ENCODE measurements at places on chromosomes 1 and 21. TPM values are rescaled to one million over a fixed set of nuclear protein-coding genes. Genes with fewer than 3 reads are reported as not detected.
A peak's percentile ranks its signal among the peaks of the same experiment; 100 is the strongest.

DNA sequence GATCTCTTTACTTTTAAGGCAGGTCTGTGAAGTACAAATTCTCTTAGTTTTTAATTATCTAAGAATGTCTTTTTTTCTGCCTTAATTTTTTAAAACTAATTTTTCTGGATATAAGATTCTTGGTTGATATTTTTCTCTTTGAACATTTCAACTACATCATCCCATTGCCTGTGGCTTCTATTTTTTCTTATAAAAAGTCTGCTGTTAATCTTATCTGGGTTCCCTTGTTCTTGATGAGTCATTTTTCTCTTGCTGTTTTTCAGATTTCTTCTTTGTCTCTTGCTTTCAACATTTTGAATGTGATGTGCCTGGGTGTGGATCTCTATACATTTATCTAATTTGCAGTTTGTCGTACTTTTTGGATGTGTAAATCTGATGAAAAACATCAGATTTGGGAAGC is 525.2 kb upstream of the PBX1 start:
- DNase-seq = no peak

- DNase-seq = peak; percentile 59
Measured at GRCh38 chr1:25579292-25580252, 36.2 kb downstream of the LDLRAP1 start.

- DNase-seq = no peak
Measured at GRCh38 chr1:55040933-55041494, 1.7 kb downstream of the PCSK9 start.

- DNase-seq = no peak
Measured at GRCh38 chr1:201742476-201742875, 86.5 kb upstream of the IPO9 start.

IL6R gene
- total RNA-seq = 14.7 TPM

PTPRU gene
- total RNA-seq = 35.2 TPM

TMEM269 gene
- not detected for total RNA-seq

RAD54L gene
- not detected for total RNA-seq

DMRTB1 gene
- total RNA-seq = not detected

Measured in umbilical cord (tissue), 2 donors.